ENCODE measurements at places on chromosomes 4 and X. TPM values are rescaled to one million over a fixed set of nuclear protein-coding genes. Genes with fewer than 3 reads are reported as not detected.

Gene CTAG1B
- not detected for total RNA-seq

DNA sequence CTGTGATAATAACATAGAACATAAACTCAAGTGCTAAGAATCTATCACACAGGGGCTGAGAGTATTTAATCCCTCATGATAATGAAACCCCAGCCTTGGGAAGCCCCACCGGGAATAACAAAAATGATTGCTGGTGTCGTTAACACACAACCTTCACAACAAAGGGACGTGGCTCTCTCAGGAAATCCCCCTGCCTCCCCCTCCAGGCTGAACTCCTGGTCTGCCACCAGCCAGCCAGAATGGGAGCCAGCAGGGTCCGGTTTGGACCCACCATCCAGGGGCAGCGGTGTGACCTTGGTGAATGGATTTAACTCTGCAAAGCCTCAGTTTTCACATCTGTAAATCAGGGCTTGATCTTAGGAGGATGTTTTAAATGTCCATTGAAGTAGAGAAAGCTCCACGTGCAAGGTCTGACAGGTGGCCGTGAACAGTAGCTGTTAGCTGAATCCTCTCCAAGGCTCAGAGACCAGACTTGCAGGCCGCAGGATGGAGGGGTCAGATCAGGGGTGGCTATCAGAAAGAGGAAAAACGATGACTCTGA lies 46.5 kb downstream of the ABLIM2 start:
- no peak for DNase-seq

DNA sequence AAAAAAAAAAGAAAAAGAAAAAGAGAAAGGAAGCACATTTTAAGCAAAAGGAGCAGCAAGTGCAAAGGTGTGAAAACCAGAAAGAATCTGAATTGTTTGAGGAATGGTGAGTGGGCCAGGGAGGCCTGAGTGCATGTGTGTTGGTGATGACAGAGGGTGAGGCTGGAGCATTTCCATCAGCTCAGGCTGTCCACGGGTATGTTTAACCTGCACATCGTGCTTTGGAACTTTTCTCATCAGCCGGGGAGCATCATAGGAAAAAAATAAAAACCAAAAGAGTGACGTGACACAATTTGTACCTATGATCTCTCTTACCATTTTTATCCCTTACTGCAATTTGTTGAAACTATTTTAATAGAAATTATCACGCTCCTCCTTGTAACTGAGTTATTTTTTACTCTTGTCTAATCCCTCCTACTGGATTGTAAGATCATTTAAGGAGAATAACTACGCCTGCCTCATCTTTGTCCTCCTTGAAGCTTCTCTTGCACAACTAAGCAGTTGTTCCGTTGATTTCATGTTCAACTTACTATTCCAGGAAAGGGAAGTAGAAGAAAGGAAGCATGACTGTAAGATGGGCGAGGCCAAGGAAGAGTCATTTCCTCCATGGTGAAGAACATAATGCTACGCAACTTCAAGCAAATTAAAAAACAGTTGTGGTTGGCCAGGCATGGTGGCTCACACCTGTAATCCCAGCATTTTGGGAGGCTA lies 7.0 kb downstream of the PALLD start:
- no peak for DNase-seq

- no peak for DNase-seq
Observed at GRCh38 chrX:39442332-39442731, 641.1 kb downstream of the MID1IP1 start.

DNA sequence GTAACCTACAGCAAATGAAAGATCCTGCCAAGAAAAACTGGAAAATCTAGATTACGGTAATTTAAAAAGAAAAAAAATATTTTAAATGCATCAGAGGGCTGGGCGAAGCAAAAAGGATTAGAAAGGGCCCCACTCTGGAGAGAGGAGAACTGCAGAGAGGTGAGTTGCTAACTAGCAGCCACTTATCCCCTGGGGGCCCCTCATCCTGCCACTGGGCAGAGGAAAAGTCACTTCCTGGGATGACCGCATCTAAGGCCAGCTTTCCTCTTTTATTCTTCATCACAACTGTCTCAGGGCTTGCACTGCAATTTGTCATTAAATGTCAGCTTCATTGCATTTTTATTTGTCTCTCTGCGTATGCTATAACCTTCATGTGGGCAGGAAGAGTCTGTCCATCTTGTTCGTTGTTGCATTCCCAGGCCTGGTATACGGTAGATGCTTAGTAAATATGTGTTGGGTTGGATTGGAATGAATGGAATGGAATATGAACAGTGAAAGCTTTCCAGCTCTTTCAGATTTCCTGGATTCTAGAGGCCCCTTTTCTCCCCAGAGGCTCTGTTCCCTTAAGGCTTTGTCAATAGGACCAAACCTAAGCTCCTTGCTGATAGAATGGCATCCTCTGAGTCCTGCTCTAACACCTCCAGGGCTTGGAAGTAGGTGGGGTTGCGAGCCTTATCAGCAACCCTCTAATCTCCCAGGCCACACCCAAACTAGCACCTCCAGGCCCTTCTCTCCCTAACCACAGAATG lies 58.9 kb downstream of the TLR10 start:
- no peak for DNase-seq

Gene FAM241A
- 4.7 TPM for total RNA-seq

Gene NUP62CL
- 0.68 TPM for total RNA-seq

DNA sequence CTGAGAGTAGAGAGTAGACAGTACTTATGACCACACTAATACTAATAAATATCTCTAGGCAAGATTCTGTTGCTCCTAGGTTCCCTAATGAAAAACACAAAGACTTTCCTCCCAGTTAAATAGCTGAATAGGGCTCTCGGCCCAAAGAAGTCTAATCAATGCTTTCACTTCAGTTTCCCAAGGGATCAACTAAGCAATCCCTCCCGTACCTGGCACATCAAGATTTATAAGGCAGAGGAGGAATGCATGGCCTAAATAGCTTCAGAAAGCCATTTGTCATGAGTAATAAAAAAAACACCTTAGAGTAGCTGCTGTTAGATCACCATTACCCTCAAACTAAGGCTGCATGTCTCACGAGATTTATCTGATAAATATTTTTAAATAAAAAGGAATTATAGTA lies 56.8 kb upstream of the EXOC1L start:
- DNase-seq = no peak

Gene SPANXC
- total RNA-seq = not detected

GRCh38 chrX:12890467-12890866 lies 16.0 kb upstream of the TLR8 start:
- DNase-seq = no peak

DNA sequence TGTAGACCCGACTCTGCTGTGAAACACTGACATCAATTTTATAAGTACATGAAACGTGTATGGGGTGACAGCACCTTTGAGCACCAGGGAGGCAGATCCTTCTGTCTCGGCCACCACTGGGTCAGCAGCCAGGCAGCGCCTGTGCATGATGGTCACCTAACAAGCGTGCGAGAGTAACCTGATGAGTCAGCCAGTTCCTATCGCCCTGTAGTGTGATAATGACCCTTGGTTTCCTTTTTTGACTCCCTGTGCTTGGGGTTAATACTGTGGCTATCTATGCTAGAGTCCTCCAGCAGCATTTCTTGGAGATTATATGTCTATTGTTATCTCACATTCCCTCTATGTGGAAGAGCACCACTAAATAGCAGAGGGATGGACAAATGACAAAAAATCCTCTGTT lies 101.6 kb downstream of the NPNT start:
- DNase-seq = no peak

Gene FAM53A
- 0.22 TPM for total RNA-seq

Gene ANKRD50
- 19.0 TPM for total RNA-seq

DNA sequence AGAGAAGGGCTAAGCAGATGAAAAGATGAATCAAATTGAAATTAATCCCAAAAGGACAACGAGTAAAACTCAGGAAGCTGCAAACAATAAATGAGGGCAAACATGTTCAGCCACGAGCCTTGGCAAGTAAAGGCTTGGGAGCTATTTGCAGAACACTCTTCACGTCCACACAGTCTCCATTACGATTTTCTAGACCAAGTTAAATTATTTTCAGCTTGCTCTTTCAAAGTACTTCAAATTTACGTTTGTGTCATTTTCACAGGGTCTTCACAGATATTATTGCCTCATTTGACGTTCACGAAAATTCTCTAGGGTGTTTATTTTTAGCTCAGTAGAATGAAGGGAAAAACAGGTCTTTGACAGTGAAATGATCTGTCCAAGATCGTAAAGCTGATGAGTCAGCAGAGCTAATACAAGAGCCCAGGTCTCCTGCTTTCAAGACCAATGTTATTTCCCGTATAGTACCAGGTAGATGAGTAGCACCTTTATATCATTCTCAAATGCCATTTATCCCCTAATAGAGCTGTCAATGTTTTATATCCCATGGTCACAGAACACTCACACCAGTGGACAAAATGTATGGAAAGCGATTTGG lies 20.9 kb downstream of the KLB start:
- no peak for DNase-seq

GRCh38 chrX:26915064-26915463 lies 548.1 kb downstream of the PPP4R3C start:
- DNase-seq = no peak

Gene DGAT2L6
- not detected for total RNA-seq

DNA sequence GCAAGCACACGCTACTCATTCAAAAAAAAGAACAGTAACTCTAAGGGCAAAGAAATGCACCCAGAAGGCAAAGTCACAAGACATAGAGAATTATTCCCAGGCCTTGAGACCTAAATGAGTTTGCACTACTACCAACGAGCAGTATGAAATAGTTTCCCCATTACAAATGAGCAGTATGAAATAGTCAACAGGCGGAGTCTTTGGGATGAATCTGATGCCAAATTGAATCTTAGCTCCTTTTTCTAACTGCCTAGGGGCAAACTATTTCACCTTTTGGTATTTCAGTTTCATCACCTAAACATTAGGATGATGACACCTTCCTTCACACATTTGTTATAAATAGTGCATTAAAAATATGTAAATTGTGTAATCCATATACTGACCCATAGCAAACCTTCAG lies 213.0 kb upstream of the FAT4 start:
- no peak for DNase-seq

GRCh38 chr4:78667764-78668163 lies 108.4 kb upstream of the BMP2K start:
- no peak for DNase-seq

Gene GDPD2
- total RNA-seq = not detected

DNA sequence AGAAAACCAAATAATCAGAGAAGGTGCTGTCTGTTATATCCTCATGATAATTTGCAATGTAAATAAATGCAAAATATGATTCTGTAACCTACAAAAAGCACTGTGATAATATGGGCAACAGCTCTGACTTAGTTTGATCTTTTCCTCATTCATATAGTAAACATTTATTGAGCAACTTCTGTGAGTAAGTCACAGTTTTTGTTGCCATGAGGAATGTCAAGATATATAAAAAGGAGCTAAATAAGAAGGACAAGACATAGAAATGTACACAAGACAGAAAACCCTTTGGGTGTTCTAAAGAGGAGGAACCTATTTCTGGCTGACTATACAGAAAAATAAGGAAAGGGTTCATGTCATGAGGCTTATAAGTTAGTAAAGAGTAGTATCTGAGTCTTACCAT lies 44.3 kb downstream of the ARSJ start:
- no peak for DNase-seq

DNA sequence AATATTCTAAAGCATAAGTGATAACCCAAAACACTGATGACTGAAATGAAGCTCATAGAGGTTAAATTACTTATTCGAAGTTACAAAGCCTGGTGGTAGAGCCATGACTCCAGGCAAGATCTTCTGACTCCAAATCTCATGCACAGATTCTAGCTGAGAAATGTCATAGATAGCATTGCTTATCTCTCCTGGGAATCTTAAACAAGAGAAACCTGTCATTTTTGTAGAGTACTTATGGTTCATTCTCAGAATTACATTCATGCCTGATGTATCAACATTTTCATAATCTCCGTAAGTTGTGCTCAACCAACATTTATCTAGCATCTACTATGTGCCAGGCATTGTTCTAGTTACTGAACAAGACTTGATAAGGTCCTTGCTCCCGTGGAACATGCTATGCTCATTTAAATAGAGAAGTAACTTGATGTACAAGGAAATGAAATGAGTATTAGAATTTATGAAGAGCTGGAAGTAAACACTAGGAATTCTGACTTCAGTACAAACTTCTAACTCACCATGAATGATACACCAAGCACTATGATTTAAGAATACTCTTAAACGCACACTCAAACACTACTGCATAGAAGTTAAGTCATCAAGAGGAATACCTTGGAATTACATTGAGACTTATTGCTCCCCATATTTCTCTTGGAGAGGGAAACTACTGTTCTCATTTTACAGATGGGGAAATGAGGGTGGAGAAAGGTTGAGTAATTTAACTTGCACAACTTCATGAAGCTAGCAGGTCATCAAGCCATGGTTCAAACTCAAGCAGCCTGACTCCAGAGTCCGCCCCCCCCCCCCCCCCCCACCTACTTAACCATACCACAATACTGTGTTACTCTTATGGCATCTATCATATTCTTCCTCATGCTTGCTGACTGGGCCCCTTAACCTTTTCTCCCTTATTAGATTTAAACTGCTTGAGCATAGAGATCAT lies 45.4 kb downstream of the MBNL3 start:
- no peak for DNase-seq

DNA sequence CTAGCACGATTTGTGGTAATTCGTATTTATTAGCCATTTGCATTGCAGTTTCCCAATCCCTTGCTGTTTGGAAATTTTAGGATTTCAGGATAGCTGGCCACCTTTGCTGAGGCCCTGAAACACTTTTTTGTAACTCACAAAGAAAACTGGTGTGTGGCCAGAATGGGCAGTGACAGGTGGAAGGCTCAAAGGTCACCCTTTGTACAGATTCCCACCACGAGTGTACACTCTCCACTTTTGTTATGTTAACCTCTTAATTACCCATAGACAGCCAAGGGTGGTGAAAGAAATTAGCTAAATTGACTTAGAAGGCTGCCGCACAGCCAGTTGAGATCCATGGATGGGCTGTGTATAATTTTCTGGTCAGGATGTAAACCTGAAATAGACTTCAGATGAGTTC lies 109.7 kb upstream of the ARX start:
- no peak for DNase-seq

Gene CD40LG
- total RNA-seq = 0.13 TPM

DNA sequence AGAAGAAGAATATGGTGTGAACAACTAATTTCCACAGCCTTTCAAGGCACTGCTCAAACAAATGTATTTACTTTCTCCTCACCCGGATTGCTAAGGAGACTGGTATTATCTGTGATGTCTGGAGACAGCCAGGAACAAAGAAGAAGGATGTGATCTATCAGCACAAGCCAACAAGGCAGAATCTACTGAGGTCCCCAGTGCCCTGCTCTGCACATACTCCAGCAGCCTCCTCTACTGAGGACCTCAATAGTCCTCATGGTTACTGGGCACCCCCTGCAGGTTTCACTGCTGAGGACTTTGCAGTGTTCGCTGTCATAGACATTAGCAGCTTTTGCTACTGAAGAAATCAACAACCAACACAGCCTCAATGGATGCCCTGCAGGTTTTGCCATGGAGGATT lies 930.1 kb downstream of the ADGRL3 start:
- no peak for DNase-seq
